ENCODE measurements at places on chromosomes 2 and 18. TPM values are rescaled to one million over a fixed set of nuclear protein-coding genes. Genes with fewer than 3 reads are reported as not detected.

DNA sequence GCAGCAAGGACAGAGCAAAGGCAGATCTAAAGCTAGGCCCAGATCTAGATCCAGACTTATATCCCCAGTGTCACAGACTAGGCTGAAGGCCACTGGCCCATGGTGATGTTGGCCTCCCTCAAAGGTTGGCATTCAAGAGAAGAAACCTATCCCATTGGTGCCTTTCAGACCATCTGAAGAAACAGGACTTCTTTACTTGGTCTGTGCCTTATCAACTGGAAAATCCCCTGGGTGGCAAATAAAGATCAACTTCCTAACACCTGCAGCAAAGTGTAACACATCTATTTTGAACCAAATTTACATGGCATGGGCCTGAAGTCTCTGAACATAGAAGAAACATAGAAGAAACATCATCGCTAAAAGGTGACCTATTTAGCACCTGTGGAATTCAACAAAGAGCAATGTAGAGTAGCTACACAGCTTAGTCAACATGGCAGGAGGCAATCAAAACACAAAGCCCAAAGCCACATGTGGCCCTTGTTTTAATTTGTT is 35.8 kb downstream of the METTL4 start:
- H3K4me3 ChIP-seq: no peak overlapping the region
- H3K27ac ChIP-seq: no peak overlapping the region
- H3K36me3 ChIP-seq: peaks cover 4% of the 10 kb centered on the region

GRCh38 chr2:229342376-229342775 is 71.3 kb upstream of the PID1 start:
- no peak overlapping the region for H3K27ac ChIP-seq
- peaks cover 11% of the 10 kb centered on the region for H3K27me3 ChIP-seq
- no peaks in the 10 kb centered on the region for H3K36me3 ChIP-seq
- H3K4me3 ChIP-seq: no peak overlapping the region

The MEP1B gene
- not detected for total RNA-seq

The LYG2 gene
- total RNA-seq: not detected

GRCh38 chr2:15833731-15834130 is 106.6 kb upstream of the MYCN start:
- H3K36me3 ChIP-seq: no peaks in the 10 kb centered on the region
- peaks cover 7% of the 10 kb centered on the region for H3K27me3 ChIP-seq
- H3K4me1 ChIP-seq: no peaks in the 10 kb centered on the region
- no peak for DNase-seq

DNA sequence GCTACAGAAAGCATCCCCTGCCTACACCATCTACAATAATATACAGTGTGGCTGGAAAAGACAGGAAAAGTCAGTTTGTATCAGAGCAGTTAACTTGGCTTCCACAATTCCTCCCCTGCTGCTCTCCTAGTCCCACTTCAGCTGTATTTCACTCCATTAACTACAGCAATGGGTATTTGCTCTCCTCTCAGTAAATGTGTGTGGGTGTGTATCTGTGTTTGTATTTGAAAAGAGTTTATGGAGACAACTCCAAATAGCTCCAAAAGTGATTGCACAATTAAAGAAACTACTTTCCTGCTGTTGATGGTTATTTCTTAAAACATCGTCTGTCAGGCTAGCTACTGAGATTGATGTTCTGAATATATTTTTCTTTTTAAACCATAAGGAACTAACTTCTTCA is 333.7 kb upstream of the FIGN start:
- no peak overlapping the region for H3K4me3 ChIP-seq

- no peak for DNase-seq
- no peak overlapping the region for H3K27ac ChIP-seq
- H3K36me3 ChIP-seq: peaks cover 2% of the 10 kb centered on the region
- H3K4me3 ChIP-seq: no peak overlapping the region
- H3K27me3 ChIP-seq: no peaks in the 10 kb centered on the region
These were observed 31.8 kb downstream of the RNU4ATAC start for GRCh38 chr2:121562269-121563176.

The ERMN gene
- total RNA-seq: not detected

The RAPGEF4 gene
- 0.57 TPM for total RNA-seq

Data from chondrocyte (in vitro differentiated cells).